ENCODE measurements at places on chromosomes 5 and 9. TPM values are rescaled to one million over a fixed set of nuclear protein-coding genes. Genes with fewer than 3 reads are reported as not detected.
A peak's percentile ranks its signal among the peaks of the same experiment; 100 is the strongest.

Gene CDH9
- polyA plus RNA-seq: 0.39 TPM

Gene AQP7
- 33.2 TPM for polyA plus RNA-seq

Gene EIF4E1B
- 0.22 TPM for polyA plus RNA-seq

Gene LECT2
- not detected for polyA plus RNA-seq

Gene PCDHA11
- not detected for polyA plus RNA-seq

Gene WDR55
- polyA plus RNA-seq: 21.8 TPM

Gene ZNF366
- 2.1 TPM for polyA plus RNA-seq

Gene CTNND2
- polyA plus RNA-seq: 3.0 TPM

DNA sequence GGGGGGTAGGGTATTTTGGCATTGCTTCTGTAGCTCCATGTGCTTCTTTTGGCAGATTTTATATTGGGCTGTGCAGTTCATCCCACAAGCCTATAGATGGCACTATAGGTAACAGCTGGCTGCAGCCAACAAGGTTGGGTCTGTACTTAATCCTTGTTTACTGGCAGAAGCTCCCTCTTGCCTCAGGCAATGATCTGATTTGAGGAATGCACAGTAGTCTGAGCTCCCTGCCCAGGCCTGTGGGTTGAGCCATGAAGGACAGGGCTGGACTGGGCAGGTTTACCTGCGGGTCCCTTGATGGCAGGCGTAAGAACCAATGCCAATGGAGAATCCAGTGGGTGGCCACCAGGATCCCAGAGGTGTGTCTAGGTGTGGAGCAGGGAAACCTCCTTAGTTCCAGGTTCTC, 11.7 kb upstream of the OR1J2 start:
- no peaks in the 10 kb centered on the region for H3K36me3 ChIP-seq
- no peaks in the 10 kb centered on the region for H3K27me3 ChIP-seq
- no peak overlapping the region for H3K27ac ChIP-seq

DNA sequence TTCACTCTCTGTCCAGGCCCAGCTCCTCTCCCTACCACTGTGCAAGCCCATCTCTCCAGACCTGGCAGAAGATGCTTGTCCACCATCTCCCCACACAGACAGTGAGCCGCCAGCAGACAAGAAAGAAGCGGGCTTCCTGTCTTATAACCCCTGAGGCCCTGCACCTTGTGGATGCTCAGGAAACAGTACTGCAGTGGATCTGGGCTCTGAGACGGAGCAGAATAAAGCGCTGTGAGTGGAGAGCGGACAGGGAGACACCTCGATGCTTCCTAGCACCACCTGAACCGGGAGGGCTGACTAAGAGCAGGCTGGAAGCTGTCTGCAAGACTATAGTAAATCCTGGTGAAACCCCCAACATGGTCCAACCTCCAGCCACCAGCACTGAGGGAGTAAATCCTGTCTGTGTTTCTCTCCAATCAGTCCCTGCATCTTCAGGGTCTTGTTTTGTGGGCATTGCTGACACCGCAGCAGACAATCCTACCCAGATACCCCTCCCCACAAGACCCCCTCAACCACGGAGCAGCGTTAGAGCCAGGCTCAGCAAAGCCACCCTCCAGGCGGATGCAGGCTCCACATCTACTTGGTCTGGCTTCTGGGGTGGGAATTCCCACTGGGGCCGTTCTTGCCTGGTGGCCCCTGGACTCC, 18.7 kb downstream of the ORM2 start:
- no peak overlapping the region for H3K27ac ChIP-seq
- no peak overlapping the region for H3K4me3 ChIP-seq
- peaks cover 7% of the 10 kb centered on the region for H3K36me3 ChIP-seq
- DNase-seq: no peak
- no peaks in the 10 kb centered on the region for H3K4me1 ChIP-seq

GRCh38 chr5:112579599-112580170, 158.0 kb upstream of the APC start:
- no peaks in the 10 kb centered on the region for H3K27me3 ChIP-seq
- no peaks in the 10 kb centered on the region for H3K36me3 ChIP-seq
- no peak overlapping the region for H3K27ac ChIP-seq
- DNase-seq: no peak
- no peaks in the 10 kb centered on the region for H3K4me1 ChIP-seq

DNA sequence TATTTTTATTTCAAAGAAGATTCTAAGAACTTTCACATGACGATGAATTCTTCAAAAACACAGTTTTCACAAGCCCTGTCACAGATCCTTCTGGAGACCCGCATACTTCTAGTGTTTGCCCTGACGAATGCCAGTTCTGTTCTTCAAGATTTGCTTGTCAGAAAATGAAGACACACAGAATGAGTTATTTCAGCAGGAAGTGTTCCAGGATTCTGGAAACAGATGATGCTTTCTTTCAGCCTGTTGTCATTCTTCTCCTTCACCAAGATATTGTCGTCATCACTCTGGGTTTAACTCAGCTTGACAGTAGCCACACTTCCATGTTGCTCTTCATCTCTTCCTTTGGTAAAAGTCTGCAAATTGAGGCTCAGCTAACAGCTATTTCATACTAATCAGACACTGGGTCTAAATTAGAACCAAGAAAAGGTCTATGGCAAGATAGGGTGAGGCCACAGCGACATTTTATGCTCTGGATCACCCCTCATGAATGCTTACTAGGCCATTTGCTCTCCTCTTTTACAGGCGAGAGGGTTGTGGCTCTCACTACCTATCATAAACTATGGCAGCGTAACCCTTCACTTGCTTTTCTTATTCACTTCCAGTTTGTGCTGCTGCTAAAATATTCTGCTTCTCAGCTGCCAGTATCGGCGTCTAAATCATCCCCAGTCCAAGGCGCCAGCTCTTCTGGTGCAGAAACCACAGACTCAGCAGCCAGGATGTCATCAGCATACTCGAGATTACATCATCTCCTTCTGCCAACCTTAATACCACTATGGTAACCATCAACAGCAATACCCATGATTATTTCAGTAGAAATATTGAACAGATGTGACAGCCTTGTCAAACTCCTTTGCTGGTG, 159.6 kb upstream of the TBCA start:
- H3K4me1 ChIP-seq: no peaks in the 10 kb centered on the region
- no peak overlapping the region for H3K4me3 ChIP-seq
- no peak overlapping the region for H3K27ac ChIP-seq
- H3K36me3 ChIP-seq: no peaks in the 10 kb centered on the region
- H3K27me3 ChIP-seq: peaks cover 4% of the 10 kb centered on the region

DNA sequence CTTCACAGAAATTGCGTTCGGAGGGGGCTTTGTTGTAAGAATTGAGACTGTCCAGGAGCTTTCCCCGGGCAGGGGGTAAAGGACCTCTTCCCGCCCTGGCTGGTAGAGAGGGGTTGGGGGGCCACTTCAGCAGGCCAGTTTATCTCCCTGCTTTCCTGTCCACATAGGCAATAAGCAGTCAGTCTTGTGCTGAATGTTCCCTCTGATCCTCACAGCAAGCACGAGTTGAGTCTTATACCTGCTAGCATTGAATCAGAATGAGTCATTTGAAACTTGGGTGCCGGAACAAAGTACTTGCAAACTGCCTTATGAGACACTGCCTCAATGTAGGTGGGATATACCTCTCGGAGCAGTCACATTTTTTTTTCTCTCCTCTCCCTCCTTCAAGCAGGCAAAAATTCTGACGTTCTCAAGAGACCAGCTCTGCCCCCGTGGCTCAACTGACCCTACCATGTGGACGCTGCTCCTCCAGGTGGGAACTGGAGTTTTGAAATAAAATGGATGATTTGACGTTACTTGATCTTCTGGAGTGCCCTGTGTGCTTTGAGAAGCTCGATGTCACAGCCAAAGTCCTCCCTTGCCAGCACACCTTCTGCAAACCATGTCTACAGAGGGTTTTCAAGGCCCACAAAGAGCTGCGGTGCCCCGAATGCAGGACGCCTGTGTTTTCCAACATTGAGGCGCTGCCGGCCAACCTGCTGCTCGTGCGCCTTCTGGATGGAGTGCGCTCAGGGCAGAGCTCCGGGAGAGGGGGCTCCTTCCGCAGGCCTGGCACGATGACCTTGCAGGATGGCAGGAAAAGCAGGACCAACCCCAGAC, 1.3 kb downstream of the SH3RF2 start:
- H3K27ac ChIP-seq: peak overlapping the region; percentile 83
- peaks cover 2% of the 10 kb centered on the region for H3K4me1 ChIP-seq
- H3K27me3 ChIP-seq: no peaks in the 10 kb centered on the region
- H3K36me3 ChIP-seq: no peaks in the 10 kb centered on the region

- no peaks in the 10 kb centered on the region for H3K36me3 ChIP-seq
- H3K4me1 ChIP-seq: peaks cover 3% of the 10 kb centered on the region
- DNase-seq: no peak
- no peaks in the 10 kb centered on the region for H3K27me3 ChIP-seq
- no peak overlapping the region for H3K4me3 ChIP-seq
Observed at GRCh38 chr5:10334831-10335230, 18.7 kb upstream of the MARCHF6 start.

DNA sequence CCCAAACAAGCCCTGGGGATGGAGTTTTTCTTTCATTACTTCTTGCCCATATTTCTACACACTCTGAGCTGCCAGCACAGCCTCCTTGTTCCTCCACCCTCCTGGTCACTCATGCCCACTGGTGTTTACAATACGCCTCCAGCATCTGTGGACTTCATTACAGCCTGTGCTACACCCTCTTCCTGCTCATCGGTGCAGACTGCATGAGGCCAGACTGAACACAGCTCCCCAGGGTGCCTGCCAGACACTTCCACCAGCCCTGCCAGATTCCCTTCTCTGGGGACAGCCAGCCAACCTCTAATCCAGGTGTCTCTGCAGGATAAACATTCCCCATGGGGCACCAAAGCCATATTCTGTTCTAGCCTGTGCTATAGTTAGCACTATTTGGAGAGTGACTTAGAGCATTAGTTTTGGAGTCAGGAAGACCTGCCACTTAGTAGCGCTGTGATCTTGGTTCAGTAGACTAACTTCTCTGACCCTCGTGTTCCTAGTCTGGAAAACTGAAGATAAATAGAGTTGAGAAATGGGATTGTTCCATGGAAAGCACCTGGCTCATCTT, 163.8 kb upstream of the KLF4 start:
- no peaks in the 10 kb centered on the region for H3K36me3 ChIP-seq
- H3K4me3 ChIP-seq: no peak overlapping the region
- H3K27me3 ChIP-seq: no peaks in the 10 kb centered on the region
- H3K27ac ChIP-seq: no peak overlapping the region

DNA sequence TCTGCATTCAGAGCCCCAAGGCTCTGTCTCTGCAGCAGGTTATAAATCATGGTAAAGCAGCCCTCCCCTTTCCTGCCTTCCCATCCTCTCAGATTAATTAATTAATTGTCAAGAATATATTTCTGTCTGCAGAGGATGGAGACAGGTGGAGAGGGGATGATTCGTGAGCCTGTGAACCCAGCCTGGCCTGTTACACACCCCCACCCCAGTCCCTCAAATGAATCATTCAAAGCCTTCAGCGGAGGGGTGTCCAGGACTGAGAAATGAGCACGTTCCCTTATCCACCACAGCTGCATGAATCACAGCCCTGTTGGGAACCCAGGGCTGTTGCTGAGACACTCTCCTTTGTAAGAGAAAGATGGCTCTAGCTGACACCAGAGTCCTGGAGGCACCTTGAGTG, 56.0 kb downstream of the NIPAL4 start:
- H3K4me1 ChIP-seq: no peaks in the 10 kb centered on the region
- H3K4me3 ChIP-seq: no peak overlapping the region
- no peaks in the 10 kb centered on the region for H3K36me3 ChIP-seq
- no peaks in the 10 kb centered on the region for H3K27me3 ChIP-seq
- DNase-seq: no peak

DNA sequence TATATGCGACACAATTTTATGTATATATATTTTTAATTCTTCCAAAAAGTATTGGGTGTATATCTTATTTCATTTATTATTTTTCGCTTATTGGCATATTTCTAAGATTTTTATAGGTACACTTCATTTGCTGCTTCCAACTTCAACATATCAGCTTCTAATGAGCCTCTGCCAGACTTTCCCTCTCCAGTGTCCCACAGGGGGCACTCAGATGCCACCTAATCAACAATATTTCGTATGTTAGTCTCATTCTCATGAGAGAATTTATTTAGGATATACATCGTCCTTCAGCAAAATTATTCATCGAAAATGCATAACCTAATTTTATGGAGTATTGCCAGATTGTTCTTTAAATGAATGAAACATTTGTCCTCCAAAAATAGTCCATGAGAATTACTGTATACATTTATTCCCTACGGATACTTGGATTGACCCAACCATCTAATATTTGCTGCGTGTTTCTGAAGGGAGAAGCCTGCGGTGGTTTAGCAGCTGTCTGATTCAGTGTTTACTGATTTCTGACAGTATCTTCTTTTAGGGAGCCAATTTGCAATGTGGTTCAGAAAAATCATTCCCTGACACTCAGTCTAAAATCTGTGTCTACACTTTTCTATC, 100.6 kb upstream of the SELENOP start:
- H3K36me3 ChIP-seq: no peaks in the 10 kb centered on the region
- no peak overlapping the region for H3K27ac ChIP-seq
- no peak overlapping the region for H3K4me3 ChIP-seq
- H3K4me1 ChIP-seq: no peaks in the 10 kb centered on the region

DNA sequence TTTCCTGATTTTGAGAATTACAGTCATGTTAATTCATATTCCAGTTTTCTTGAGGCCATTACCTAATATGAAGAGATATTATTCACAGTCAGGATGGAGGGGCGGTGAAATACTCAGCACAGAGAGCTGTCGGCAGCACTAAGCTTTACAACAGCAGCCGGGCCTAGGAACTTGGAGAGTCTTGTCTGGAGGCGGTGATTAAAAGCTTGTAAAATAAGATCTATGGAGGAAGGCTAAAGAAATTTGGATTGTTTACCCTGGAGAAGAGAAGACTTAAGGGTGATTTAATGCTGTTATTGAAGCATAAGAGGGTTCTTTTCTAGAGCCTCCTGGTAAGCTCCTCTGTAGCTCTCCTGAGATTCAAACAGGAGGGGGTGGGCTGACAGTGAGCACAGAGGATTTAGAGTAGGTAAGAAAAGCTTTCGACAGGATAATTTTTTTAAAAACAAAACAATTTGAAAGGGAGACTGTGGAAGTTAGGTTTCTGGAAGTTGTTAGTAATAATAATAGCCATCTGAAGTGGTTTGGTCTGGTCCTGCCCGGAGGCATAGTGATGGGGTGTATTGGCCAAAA, 406.3 kb upstream of the ADAMTSL1 start:
- H3K36me3 ChIP-seq: no peaks in the 10 kb centered on the region
- H3K4me1 ChIP-seq: no peaks in the 10 kb centered on the region
- no peak overlapping the region for H3K4me3 ChIP-seq
- H3K27me3 ChIP-seq: no peaks in the 10 kb centered on the region
- no peak overlapping the region for H3K27ac ChIP-seq

GRCh38 chr5:83972909-83973308, 252.3 kb upstream of the HAPLN1 start:
- H3K27ac ChIP-seq: no peak overlapping the region
- no peak for DNase-seq
- no peak overlapping the region for H3K4me3 ChIP-seq
- H3K36me3 ChIP-seq: no peaks in the 10 kb centered on the region

All from small intestine (tissue), 16 donors.